ENCODE measurements at places on chromosomes 2 and 18. TPM values are rescaled to one million over a fixed set of nuclear protein-coding genes. Genes with fewer than 3 reads are reported as not detected.

PLB1 gene
- 3.2 TPM for polyA plus RNA-seq

LRP1B gene
- polyA plus RNA-seq, result 1.0 TPM

AKAIN1 gene
- polyA plus RNA-seq, result 0.12 TPM

DNA sequence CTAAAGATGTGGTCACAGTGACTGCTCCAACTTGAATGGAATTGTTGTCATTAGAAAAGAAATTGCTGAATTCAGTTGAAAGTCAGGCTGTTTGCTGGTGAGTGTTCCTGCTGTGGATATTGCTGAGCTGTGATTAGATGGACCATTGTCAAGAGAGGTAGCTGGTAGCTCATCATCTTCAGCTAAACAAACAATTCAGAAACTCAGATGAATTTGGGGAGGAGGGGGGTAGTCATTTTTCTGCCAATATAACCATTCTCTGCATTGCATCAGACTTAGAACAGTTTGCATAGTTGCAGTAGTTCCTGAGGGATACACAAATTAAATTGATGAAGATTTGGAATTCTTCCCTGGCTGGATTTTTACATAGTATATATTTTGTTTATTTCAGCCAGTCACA lies 108.3 kb downstream of the MTCL1 start:
- H3K4me3 ChIP-seq, result no peak overlapping the region
- DNase-seq, result no peak
- no peak overlapping the region for H3K27ac ChIP-seq
- H3K36me3 ChIP-seq, result peaks cover 5% of the 10 kb centered on the region
- H3K27me3 ChIP-seq, result no peaks in the 10 kb centered on the region

GRCh38 chr2:240384711-240385450 lies 50.6 kb upstream of the GPC1 start:
- no peaks in the 10 kb centered on the region for H3K4me1 ChIP-seq
- no peak for DNase-seq
- H3K27ac ChIP-seq, result no peak overlapping the region

TPO gene
- 0.30 TPM for polyA plus RNA-seq

DNA sequence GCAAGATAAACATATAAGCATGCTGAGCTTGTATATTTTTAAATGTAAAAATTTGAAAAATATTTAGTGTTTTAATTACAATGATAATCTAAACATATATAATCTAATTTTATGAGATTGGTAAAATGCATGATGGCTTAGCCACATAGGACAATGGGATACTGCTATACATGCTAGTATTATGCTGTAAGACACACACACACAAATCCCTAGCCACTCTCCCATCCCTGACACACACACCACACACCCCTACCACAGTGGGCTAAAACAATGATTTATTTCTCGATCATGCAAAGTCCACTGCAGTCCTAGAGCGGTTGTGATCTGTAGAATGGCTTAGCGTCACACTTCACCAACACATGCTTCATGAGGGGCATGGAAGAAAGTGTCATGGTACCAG lies 36.3 kb upstream of the AP1S3 start:
- peaks cover 41% of the 10 kb centered on the region for H3K36me3 ChIP-seq
- no peaks in the 10 kb centered on the region for H3K4me1 ChIP-seq
- no peaks in the 10 kb centered on the region for H3K27me3 ChIP-seq
- no peak overlapping the region for H3K27ac ChIP-seq
- DNase-seq, result no peak

DNA sequence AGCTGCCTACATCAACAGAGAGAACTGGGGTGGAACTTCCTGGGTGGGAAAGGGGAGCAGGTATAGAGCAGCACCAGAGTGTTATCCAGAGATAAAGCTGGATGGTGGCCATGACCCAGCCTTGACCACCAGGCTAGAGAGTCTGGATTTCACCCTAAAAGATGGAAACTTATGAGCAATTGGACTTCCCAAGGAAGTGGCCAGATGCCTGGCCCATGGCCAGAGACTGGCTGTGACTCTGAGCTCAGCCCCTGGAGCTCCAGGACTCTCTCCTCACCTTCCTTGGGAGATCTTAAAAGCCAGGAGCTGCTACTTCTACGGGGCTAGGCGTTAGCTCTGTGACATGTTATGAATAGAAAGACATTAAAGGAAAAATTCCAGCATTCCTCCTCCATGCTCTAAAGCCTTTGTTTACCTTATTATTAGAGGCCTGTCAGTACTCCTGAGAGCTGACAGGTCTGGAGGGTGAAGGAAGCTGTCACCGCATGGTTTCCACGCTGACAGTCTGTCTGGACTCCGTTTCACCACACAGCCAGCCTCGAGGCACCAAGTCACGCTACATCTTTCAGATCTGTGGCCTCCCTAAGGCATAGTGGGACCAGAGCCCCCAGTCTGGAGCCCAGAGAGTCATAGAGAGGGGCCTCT lies 260.0 kb upstream of the SIX2 start:
- H3K36me3 ChIP-seq, result no peaks in the 10 kb centered on the region
- H3K4me3 ChIP-seq, result no peak overlapping the region
- H3K4me1 ChIP-seq, result peaks cover 6% of the 10 kb centered on the region
- DNase-seq, result no peak
- peaks cover 11% of the 10 kb centered on the region for H3K27me3 ChIP-seq

RRM2 gene
- polyA plus RNA-seq, result 33.2 TPM

MAPK4 gene
- polyA plus RNA-seq, result 1.5 TPM

- peak overlapping the region; percentile 79 for H3K27ac ChIP-seq
- peak overlapping the region; percentile 70 for H3K4me3 ChIP-seq
- H3K36me3 ChIP-seq, result peaks cover 3% of the 10 kb centered on the region
- DNase-seq, result peak; percentile 57
- H3K4me1 ChIP-seq, result peaks cover 49% of the 10 kb centered on the region
These were observed 105.6 kb upstream of the CD302 start for GRCh38 chr2:159903443-159904126.

GRCh38 chr2:170484552-170484951 lies 230.6 kb upstream of the SP5 start:
- no peaks in the 10 kb centered on the region for H3K36me3 ChIP-seq
- no peak overlapping the region for H3K27ac ChIP-seq
- DNase-seq, result no peak

DNA sequence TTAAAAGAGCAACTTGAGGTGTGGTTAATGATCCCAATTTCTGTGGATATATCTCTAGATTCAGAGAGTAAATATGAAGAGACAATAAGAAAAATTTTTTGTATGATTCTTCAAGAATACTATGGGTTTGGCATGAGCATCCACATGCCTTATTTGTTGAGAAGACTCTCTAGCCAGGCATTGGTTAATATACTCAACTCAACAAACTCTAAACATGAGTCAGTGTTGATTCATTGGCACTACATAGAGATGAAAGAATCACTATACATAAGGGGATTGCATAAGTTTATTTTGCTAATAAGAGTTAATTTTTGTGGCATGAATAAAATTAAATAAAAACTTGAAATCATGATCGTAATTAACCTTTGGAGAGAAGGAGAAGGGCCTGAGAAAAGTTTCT lies 930.2 kb upstream of the LRRTM1 start:
- H3K36me3 ChIP-seq, result no peaks in the 10 kb centered on the region
- no peak for DNase-seq
- H3K27me3 ChIP-seq, result no peaks in the 10 kb centered on the region
- H3K27ac ChIP-seq, result no peak overlapping the region
- H3K4me1 ChIP-seq, result no peaks in the 10 kb centered on the region

DPP10 gene
- polyA plus RNA-seq, result 17.3 TPM

- no peak overlapping the region for H3K4me3 ChIP-seq
- H3K27ac ChIP-seq, result no peak overlapping the region
- no peaks in the 10 kb centered on the region for H3K27me3 ChIP-seq
These were observed 79.9 kb upstream of the ITGB6 start for GRCh38 chr2:160279813-160280465.

GRCh38 chr18:8261651-8262091 lies 347.6 kb upstream of the RAB12 start:
- no peak for DNase-seq
- no peaks in the 10 kb centered on the region for H3K36me3 ChIP-seq
- no peak overlapping the region for H3K4me3 ChIP-seq
- H3K27ac ChIP-seq, result no peak overlapping the region
- H3K4me1 ChIP-seq, result no peaks in the 10 kb centered on the region
- H3K27me3 ChIP-seq, result no peaks in the 10 kb centered on the region

LRRC30 gene
- polyA plus RNA-seq, result not detected
